Lung (tissue), 17 donors: ENCODE measurements at places on chromosomes 1 and 21. TPM values are rescaled to one million over a fixed set of nuclear protein-coding genes. Genes with fewer than 3 reads are reported as not detected.

GRCh38 chr1:19759740-19760089 lies 40.0 kb downstream of the TMCO4 start:
- DNase-seq, result no peak

DNA sequence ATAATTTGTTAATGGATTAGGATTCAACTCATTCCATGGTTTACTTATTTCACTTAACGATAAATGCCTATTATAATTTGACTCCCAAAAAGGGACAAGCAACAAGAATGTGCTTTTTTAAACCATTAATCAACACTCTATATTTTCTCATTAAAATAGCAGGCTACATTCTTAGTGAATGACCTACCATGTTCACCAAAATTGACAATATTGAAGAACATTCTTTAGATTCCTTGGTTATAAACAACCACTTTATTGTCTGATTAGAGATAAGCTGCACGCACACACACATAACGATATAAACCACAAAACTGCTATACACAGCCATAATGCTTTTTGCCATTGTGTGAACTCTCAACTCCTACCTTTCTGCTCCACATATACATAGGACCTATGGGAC lies 75.4 kb upstream of the LRRC7 start:
- no peak for DNase-seq

DNA sequence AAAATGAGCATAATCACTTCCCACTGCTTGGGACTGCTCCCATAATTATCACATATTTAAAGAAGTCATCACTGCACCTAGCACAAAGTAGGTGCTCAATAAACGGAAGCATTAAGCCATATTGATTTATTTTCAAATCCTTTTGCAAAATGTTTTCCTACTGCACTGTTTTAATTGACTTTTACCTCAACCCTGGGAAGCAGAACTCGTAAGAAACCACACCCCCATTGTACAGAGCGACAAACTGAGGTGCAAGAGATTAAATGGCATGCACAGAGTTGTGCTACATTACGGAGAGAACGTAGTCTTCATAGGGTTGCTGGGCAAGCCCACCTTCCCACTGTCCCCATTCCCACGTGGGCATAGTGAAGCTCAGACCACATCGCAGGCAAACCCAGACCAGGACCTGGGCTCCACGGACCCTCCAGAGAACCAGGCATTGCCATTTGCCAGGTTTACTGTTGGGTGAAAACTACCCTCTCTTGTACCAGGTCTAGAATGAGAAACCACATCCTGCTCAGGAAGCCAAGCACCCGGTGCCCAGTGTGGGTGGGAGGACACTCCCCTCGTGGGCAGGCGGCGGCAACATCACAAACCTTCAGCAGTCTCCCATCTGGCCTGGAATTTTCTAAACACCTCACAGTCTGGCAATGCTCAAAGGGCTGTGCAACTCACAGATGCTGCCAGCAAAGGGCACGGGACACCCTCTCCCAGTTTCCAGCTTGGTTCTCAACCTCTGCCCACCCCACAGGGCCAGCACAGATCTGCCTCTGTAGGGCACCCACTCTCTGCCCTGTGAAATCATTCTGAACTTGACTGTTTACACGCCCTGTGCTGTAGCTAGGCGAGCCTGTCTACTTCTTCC lies 8.2 kb downstream of the IFFO2 start:
- no peak for DNase-seq

DNA sequence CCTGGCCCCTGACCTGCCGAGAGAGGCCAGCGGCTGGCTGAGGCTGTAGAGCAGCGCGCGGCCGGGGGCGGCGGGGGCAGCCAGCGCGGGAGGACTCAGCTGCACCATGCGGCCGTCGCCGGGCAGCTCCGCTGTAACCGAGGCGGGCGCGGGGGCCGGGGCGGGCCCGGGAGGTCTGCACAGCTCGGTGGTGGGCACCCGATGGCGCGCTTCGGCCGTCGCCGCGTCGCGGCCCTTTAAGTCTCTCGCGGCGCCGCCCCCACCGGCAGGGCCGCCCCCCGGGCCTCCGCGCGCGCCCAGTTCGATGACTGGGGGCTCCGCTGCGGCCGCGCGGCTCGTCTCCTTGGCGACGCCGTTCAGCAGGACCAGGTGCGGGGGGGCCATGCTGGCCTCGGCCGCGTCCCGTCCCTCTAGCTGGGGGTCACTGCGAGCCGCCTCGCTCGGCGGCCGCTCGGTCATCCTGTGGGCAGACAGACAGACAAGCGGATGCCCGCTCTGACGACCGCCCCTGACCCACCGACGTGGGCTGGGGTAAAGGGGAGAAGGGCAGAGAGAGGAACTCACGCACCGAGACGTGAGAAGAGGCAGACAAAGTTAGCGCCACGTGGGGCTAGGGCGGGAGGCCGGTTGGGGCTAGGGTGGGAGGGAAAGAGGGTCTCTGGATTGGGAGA lies 6.5 kb downstream of the TAL1 start:
- DNase-seq, result peak; percentile 28

- DNase-seq, result no peak
Observed at GRCh38 chr1:116521186-116521585, 49.6 kb downstream of the CD58 start.

- DNase-seq, result no peak
Observed at GRCh38 chr1:3466366-3467075, 12.1 kb downstream of the ARHGEF16 start.

DNA sequence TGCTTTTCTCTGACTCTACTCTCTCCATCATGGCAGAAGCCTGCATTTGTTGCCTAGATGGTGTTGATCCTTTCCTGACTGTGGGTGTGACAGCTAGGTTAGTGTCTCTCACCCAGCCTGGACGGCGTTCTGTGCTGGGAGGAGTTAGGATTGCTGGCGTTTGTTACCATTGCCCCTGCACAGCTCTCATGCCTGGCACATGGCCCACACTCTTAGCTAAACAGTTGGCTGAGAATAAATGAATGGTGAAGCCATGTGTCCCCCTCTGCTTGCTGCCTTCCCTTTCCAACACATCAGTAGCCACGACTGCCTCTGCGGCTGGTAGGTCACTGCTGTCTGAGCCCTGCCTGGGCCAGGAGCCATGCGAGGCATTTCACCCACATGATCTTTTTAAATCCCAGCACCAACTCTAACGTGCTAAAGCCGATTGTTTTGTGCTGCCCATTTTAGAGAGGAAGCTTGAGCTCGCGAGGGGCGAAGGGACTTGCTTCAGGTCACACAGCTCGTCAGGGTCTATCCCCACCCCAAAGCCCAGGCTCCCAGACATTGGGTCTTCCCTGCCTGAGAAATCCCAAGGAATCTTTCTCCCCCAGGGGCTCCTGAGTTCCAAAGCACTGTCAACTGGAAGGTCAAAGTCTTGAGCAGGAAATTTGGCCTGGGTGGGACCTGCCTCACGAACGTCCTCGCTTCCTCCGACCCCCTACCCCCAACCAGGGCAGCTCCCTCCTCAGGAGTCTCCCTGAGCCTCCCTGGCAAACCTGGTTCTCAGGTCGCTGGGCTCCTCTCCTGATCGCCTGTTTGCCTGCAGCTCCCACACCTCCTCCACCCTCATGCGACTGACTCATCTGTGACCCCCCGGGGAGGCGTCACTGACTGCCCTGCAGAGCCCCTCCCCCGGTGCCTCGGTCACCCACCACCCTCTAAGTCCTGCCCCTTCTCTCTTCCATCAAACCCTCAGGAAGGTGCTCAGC lies 271.7 kb upstream of the C1orf174 start:
- peak; percentile 46 for DNase-seq

DNA sequence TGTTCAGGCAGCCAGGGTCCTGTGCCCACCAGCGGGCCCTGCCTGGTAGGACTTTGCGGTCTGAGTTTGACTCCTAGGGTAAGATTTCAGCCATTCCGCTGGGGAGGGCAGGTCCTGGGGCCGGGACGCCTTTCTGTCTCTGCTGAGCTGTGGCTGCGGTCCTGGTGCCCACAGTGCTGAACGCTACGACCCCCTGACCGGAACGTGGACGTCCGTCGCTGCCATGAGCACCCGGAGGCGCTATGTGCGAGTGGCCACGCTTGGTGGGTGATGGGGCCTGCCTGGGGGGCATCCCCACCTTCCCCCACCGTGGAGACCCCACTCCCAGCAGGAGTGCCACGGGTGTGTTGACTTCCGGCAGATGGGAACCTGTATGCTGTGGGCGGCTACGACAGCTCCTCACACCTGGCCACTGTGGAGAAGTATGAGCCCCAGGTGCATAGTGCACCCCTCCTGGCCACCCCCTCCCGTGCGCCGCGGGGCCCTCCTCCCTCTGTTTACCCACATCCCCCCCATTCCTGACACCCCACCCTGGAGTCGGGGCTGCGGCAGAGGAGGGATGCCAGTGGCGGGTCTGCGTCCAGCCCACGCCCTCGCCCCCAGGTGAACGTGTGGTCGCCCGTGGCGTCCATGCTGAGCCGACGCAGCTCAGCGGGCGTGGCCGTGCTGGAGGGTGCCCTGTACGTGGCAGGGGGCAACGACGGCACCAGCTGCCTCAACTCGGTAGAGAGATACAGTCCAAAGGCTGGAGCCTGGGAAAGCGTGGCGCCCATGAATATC lies 2.3 kb upstream of the PLEKHN1 start:
- no peak for DNase-seq

- DNase-seq, result no peak
Observed at GRCh38 chr1:159897962-159898361, 2.0 kb downstream of the CFAP45 start.

DNA sequence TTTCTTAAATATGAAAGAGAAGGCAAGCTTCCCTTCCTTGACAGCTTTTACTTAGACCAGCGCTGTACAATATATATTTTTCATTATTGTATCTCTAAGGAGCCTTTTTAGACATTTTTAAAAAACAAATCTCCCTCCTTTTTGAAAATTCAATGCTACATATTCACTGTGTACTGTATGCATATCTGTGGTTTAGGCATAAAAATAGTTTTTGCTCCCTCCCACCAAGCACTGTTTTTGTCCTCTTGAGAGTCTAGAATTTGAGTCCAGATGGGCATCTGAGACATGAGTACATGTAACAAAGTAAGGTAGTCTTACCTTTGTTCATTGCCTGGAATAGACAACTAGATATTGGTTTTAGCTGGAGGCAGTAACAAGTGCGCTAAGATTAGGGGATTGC lies 488.5 kb upstream of the RUNX1 start:
- DNase-seq, result no peak

- DNase-seq, result no peak
Observed at GRCh38 chr1:185156288-185156853, 382 bp downstream of the TRMT1L start.

GRCh38 chr1:211247921-211248320 lies 11.2 kb upstream of the RCOR3 start:
- peak; percentile 53 for DNase-seq

DNA sequence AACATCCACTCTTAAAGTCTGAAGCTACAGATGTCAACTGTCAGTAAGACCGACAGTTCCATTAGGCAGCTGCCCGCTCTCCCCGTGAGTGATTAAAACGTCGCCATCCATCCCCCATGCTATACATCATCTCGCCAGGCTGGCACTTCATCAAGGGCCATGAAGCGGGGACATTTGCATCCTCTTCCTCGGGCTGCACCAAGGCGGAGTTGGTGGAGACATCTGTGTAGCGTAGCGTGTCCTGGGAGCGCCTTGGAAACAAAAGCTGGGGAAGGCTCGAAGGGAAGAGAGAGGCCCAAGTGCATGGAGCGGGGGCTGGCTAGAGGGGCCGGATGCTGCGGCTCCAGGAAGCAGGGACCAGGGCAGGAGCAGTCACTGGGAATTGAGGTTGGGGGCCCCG lies 250.1 kb downstream of the KAZN start:
- peak; percentile 31 for DNase-seq

GRCh38 chr1:221878134-221878533 lies 136.2 kb upstream of the DUSP10 start:
- DNase-seq, result no peak

DNA sequence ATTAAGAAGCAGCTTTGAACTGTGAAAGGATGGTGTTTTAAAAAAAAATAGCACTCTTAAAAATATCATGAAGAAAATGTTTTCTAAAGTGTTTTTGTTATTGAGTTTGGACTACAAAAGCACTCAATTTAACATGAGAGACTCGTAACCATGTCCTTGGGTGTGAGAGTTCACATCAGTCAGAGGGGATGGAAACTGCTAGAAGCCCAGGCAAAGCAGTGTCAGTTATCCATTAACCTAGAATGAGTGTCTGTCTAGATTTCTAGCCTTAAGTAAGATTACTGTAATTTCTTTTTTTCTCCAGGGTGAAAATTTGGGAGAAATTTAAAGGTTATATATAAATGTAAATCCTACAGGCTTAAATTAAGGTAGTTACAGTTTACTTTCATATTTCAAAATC lies 31.7 kb downstream of the SLC5A9 start:
- no peak for DNase-seq

- no peak for DNase-seq
Observed at GRCh38 chr1:111015222-111015621, 51.5 kb upstream of the LRIF1 start.

- no peak for DNase-seq
Observed at GRCh38 chr1:198669023-198669698, 30.3 kb downstream of the PTPRC start.

DNA sequence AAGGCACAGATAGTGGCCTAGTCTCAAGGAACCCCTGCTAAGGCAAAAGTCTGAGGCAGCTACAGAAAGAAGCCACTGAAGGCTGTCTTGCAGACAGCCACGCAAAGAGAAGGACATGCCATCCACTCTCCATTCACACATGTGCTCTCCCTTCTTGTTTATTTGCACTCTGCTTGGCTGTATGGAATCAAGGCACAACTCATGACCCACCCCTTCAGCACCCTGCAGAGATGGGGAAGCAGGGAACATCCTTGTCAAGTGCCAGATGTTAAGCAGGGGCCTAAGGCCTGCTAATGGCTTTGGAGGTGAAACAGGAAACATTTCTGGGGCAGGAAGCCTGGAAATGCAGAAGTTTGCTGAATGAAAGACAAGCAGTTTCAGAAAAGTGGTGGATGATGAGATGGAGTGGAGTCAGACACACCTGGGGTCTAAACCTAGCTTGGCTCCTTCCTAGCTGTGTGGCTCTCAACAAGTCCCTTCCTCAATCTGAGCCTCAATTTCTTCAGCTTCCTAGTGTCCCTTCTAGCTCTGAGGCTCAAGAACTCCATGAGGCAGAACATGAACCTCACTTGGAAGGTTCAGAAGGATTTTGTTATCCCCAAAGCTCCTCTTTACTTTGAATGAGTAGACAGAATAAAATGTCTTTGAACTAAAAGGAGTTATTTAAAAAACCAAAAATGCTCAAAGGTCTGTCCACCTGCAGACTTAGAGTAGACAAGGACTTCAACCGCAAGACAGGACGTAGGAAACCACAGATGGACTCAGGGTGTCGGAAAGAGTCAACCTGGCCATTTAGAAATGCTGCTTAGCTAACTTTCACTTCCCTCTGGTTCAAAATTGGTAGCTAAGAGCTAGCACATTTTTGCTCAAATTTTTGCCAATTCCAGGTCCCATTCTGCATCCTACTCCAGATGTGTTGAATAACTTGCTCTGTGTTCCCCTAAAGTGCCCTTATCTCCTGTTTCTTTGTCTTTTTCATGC lies 283.1 kb downstream of the PLPP3 start:
- DNase-seq, result no peak

Gene CKS1B
- total RNA-seq, result 33.6 TPM

Gene IGSF21
- total RNA-seq, result 2.6 TPM

Gene DENND1B
- total RNA-seq, result 41.0 TPM

Gene NHLH1
- total RNA-seq, result 0.09 TPM

Gene SRGAP2B
- 49.8 TPM for total RNA-seq

Gene ITLN2
- total RNA-seq, result 13.8 TPM

Gene TAL1
- 9.3 TPM for total RNA-seq

Gene GBP6
- 0.98 TPM for total RNA-seq

Gene ESRRG
- 4.5 TPM for total RNA-seq

Gene PADI2
- 2.1 TPM for total RNA-seq

Gene OPRD1
- 0.28 TPM for total RNA-seq

Gene FCAMR
- not detected for total RNA-seq

Gene PCAT6
- total RNA-seq, result not detected

Gene NR1I3
- total RNA-seq, result not detected
